ENCODE measurements at places on chromosomes 4 and X.

- DNase-seq: no peak
Observed at GRCh38 chr4:5144384-5144783, 93.1 kb downstream of the STK32B start.

GRCh38 chr4:78186597-78187543 is 129.7 kb downstream of the FRAS1 start:
- no peak for DNase-seq

GRCh38 chr4:105599932-105600655 is 47.7 kb downstream of the ARHGEF38 start:
- DNase-seq: no peak

GRCh38 chr4:84237008-84237407 is 262.1 kb downstream of the NKX6-1 start:
- DNase-seq: no peak

DNA sequence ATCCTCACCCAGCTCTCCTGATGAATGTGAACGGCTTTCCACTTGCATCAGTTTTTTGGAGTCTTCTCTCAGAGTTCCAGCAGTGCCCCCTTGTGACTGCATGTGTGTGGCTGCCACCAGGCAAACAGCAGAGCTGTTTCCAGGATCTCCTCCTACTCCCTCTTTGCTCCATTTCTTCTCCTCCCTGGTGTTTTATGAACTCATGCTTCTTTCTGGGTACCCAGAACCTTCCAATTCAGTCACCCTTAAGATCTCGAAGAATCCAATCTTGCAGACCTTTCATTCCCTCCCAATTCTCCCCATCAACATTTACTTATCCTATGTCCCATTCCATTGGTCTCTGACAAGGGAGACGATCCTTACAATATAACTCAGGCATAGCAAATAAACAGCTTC is 6.8 kb upstream of the TCEANC start:
- DNase-seq: peak; percentile 16
